ENCODE measurements at places on chromosomes 7 and 10.
A peak's percentile ranks its signal among the peaks of the same experiment; 100 is the strongest.

GRCh38 chr7:146514304-146514703, 397.7 kb downstream of the CNTNAP2 start:
- DNase-seq, result no peak

- no peak for DNase-seq
These were observed 1.1 kb upstream of the SEC31B start for GRCh38 chr10:100520811-100521210.

- DNase-seq, result no peak
These were observed 335.1 kb downstream of the XPNPEP1 start for GRCh38 chr10:109588259-109588658.

DNA sequence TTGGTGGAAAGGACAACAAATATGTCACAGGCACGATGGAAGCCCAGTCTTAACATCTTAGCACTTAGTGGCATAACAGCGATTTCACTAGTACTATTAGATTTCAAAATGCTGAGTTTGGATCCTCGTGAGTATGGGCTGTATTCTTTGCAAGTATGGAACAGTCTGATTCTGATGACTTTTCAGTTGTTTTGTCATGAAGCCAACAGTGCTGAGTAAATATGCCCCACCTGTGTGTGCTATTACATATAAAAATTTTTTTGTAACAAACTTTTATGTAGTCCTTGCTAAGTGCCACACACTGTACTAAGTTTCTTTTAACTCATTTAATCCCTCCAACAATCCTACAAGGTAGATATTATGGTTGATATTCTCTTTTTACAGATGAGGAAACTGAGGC, 30.8 kb downstream of the MTURN start:
- no peak for DNase-seq

GRCh38 chr10:67521546-67521945, 174.4 kb downstream of the CTNNA3 start:
- no peak for DNase-seq

DNA sequence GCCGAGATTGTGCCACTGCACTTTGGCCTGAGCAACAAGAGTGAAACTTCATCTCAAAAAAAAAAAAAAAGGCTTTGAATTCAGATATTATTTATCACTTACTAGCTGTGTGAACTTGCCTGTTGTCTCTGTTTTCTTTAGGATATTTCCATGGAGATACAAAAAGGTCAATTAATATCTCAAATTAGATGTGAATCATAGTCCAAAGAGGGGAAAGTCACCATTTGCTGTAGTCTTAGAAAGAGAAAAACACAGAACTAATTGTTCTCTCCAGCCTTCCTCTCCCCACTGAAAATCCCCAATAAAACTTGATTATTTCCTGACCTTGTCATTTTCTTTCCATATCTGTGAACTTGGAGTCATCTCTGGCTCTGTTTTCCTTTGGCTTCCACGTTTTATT, 21.2 kb downstream of the HEPACAM2 start:
- DNase-seq, result no peak

DNA sequence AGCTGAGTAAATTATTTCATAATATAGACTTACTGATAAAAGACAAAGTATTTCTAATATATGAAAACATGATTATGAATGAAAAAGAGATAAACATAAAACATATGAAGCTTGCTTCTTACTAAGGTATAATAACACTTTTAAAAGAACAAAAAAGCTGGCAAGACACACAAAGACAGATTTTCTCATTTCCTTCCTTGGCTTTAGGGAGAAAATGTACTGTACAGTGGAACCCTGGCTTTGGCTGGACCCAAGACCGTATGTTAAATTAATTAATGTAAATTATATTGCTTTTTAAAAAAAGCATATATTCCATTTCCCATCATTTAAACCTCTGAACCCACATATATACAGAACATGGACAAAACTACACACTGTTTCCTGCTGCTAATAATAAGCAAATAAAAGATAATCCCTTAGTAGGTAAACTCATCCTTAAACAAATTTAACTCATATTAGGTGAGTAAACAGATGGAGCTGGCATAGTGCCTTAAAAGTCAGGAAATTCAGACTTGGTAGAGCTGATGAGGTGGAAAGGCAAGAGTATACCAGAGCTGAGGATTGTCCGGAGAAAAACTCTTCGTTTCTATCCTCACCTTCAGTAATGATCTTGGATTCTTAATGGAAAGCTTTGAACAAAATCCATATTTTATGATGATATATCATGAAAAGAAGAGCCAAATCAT, 1016.4 kb upstream of the KCND2 start:
- DNase-seq, result no peak

DNA sequence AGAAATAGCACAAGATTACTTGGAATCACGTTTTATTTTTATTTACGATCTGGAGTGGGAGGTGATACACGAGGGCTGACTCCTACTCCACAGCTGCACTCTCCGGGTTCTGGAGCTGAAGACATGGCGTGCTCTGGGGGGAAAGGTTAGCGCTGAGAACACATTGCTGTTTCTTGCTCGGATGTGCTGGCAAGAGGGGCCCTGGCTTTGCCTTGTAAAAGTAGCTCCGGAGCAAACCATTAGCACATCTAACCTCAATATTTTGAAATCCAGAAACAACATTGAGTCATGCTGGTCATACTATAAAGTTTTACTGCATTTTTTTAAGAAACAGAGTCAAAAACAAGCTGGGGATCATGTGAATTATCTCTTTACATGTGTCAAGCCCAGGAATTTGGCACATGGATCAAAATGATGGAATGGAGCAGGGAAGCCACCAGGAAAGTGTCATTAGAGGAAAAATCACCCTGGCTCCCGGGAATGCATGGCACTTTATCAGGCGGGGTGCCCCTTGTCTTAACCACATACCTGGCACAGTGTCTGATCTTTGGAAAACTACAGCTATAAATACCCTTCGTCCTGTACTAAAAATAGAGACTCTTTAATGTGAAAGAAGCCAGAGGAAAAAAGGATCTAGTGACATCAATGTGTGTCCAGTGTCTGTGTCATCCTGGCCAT, 31.6 kb upstream of the LYZL1 start:
- DNase-seq, result no peak

DNA sequence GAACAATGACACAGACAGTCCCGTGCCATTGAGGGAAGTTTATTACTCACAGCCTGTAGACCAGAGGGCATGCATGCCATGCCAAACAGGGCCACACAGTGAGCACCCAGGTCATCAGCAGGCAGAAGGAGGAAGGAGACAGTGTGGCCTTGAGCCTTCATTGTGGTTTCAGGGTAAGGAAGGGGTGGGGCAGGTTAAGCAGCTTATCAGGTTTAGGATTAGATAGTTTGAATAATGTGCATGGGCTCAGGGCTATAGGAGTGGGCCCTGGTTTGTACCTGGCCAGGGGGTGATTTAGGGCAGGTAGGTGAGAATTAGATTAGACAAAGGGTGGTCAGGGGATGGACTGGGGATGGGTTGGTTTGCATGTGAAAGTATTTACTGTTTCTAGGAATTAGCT, 67.9 kb downstream of the ADCY1 start:
- DNase-seq, result no peak

- DNase-seq, result peak; percentile 35
These were observed 165.9 kb downstream of the DNAJB6 start for GRCh38 chr7:157502701-157503111.

All from stimulated activated CD4-positive, alpha-beta T cell treated with anti-CD3 and anti-CD28 coated beads, Interleukin-12 subunit alpha, Interleukin-12 subunit beta, amount 100 ng/mL, for 48 hours (primary cell).